Panc1 (cell line): ENCODE measurements at places on chromosomes 7 and 10. TPM values are rescaled to one million over a fixed set of nuclear protein-coding genes. Genes with fewer than 3 reads are reported as not detected.

The DNAJC30 gene
- total RNA-seq, result 11.1 TPM

The BTBD16 gene
- 0.82 TPM for total RNA-seq

The CHAT gene
- total RNA-seq, result not detected

The MYL10 gene
- not detected for total RNA-seq

The TFPI2 gene
- 2.9 TPM for total RNA-seq

- DNase-seq, result no peak
Measured at GRCh38 chr7:46652317-46652716, 731.2 kb upstream of the IGFBP3 start.

- peak; percentile 98 for DNase-seq
Measured at GRCh38 chr7:116354546-116355423, 144.4 kb downstream of the TES start.

GRCh38 chr10:127013691-127014473, 108.7 kb downstream of the DOCK1 start:
- DNase-seq, result no peak

GRCh38 chr7:156832195-156832877, 60.6 kb downstream of the LMBR1 start:
- no peak for DNase-seq

- DNase-seq, result no peak
Measured at GRCh38 chr7:154304740-154305700, 252.8 kb downstream of the DPP6 start.

DNA sequence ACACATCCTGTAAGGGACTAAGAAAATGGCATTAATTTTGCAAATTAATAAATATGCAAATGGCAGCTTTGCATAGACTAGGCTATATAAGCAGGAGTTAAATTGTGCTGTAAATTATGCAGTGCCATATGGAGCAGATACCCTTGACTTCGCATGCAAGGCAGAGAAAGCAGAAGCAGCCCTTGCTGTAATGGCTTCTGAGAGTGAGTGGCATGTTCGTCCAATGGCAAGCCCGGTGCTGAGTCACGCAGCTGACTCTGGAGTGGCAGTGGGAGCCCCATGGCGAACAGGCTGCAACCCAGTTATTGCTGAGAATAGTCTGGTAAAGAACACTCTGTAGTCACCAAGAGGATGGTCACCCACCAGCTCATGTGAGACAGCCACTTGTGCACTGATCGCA, 1186.5 kb downstream of the TYW1 start:
- no peak for DNase-seq

DNA sequence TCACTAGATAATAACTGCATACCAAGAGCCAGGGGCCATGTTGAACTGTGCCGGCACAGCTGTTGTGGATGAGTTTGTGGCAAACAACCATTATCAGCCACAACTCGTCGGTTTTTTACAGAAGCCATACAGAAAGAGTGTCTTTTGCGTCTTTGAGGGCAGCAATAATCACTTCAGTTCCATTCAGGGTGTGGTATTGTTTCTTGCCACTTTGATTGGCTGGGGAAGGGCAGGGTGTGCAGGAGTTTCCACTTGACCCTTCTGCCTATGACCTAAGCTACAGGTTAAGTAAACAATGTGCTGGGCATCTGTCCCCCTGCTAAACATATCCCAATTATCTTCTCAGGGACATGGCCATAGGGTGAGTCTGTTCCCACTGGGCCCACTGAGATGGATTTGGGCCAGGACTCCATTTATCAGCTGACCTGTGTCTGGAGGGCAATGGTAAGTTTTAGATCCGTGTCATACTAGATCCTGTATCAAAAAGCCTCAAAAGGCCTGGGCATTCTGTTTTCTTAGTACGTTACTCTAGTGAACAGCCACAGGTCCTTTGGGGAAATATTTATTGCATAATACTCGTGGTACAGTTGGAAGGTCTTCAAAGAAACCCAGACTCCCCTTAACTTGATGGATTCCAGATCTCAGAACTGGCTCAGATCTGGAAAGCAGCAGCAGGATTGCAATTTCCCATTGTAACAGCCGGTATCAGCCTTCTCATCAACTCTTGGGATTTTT, 15.9 kb downstream of the ZNF3 start:
- no peak for DNase-seq

GRCh38 chr10:93223336-93223735, 149.6 kb downstream of the CYP26A1 start:
- no peak for DNase-seq

DNA sequence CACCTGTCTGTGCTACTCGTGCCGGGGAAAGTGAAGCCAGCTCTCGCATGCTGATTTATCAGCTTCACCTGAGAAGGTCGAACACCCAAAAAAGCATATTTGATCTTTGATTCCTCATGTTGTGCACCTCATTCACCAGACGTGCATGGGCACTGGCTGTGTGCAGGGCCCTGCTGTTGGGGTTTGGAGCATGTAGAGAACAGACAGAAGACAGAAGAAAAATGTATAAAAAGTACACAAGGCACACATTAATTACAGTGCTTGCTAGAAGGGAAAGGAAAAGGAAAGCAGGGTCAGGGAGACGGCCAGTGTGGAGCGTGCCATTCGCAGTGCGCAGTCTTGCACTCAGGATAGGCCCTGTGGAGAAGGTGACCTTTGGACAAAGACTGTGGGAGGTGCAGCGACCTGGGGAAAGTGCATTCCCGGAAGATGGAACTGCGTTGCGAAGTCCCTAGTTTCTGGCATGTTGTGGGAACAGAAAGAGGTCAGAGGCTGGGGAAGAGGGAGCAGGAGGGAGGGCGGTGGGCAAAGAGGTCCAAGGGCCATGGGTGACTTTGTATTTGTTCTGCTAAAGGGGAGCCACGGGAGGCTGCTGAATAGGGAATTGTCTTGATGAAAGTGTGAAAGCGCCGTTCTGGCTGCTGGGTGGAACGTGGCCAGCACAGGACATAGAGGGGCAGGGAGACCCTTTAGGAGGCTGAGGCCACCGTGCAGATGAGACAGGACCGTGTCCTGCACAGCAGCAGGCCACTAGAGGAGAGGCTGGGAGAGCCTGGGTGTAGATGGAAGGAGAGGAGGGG, 232.8 kb downstream of the GLRX3 start:
- no peak for DNase-seq

- no peak for DNase-seq
Measured at GRCh38 chr10:19505320-19506312, 310.6 kb upstream of the PLXDC2 start.

DNA sequence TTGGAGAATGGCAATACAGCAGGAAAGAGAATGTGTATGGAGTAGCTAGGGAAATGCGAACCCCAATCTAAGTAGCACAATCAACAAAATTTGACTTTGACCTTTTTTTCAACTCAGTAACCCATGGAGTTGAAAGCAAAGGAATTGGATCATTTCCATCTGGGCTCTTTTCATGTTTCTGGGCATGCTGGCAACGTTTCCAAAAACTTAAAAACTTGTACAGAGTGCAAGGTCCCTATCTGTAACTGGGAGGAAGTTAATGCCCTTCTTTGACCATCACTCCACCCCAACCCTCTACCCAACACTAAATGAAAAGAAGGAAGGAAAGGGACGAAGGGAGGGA, 1.3 kb upstream of the HIBADH start:
- no peak for DNase-seq

- DNase-seq, result no peak
Measured at GRCh38 chr7:66183700-66184099, 21.4 kb upstream of the TPST1 start.

DNA sequence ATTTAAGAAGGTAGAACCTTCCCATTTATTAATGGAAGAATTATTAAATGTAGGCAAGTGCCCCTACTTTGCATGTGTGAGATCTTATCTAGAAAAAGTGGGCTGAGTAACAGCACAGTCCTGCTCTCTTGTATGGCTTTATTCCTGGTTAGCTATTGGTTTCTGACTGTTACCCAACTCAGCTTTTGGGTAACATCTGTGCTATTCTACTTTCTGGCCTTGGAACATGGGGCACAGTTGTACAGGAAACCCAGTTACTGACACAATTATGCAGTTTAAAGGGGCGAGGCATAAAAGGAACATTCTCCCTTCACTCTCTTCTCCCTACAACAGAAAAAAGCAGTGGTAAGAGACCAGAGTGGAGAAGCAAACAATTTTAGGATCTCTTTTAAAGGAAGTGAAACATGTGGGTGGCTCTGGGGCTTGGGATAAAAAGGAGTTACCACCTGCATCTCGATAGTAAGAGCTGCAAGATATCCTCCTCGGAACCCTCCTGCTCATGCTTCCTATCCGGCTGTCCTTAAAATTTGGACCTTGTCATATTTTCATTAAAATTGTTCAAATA, 16.0 kb downstream of the NUDT5 start:
- no peak for DNase-seq

DNA sequence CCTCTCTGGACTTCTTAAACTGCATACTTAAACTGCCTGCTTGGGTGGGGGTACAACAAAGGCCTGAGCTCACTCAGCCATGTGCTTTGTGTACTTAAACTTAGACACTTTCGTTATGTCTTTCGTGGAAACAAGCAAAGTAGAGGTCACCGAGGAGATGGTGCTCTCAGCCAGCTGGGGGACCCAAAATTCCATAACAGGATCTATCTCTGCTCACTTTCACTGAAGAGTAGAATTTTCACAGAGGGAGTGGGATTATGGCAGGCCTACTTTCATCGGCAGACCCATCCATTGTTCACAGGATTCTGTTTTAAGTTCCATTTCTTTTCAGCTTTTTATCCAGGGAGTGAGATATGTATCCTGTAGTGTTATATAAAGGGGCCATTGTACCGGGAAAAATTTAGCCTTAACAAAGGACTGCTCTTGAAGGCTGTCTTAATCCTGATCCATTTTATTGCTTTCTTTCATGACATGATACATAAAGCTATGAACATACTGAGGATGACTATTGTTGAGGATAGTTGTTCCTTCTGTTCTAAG, 370.0 kb upstream of the GHITM start:
- no peak for DNase-seq

DNA sequence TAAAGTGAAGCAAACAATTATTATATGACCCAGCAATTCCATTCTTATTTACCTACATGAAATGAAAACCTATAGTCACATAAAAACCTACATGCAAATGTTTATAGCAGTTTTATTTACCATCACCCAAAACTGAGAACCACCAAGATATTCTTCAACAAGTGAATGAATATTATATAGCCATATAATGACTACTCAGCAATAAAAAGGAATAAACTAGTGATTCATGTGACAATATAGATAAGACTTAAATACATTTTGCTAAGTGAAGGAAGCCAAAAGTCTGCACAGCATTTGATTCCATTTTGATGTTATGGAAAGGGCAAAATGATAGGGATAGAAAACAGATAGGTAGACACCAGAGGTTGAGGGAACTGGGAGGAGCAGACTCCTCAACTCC, 31.7 kb downstream of the PODXL start:
- DNase-seq, result no peak

DNA sequence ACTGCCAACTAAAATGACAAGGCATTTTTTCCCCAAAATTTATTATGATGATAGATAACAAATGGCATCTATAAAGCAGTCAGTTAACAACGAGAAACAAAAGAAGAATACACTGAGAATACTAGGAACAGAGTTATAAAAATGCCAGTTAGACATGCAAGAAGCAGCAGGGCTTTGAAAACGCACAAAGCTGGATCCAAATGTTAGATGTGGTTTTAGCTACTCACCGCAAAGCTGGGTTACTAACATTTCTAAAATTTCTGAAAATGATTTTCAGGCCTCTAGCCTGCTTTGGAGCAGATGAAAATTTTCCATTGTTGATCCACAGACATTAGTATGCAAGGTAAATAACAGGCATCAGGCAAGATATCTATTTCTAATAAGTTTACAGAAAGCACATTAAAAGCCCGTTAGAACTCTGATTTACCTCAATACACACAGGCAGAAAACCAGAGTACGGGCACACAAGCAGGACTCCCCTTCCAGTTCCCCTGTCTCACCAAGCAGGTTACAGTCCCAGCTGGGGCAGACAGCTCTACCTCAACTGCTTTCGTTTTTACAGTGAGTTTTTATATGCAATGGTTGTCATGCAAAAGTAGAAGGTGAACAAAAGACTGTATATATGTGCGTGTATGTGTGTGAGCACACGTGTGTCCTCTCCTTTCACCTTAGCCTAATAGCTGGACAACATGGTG, 37.9 kb downstream of the GLI3 start:
- DNase-seq, result no peak

DNA sequence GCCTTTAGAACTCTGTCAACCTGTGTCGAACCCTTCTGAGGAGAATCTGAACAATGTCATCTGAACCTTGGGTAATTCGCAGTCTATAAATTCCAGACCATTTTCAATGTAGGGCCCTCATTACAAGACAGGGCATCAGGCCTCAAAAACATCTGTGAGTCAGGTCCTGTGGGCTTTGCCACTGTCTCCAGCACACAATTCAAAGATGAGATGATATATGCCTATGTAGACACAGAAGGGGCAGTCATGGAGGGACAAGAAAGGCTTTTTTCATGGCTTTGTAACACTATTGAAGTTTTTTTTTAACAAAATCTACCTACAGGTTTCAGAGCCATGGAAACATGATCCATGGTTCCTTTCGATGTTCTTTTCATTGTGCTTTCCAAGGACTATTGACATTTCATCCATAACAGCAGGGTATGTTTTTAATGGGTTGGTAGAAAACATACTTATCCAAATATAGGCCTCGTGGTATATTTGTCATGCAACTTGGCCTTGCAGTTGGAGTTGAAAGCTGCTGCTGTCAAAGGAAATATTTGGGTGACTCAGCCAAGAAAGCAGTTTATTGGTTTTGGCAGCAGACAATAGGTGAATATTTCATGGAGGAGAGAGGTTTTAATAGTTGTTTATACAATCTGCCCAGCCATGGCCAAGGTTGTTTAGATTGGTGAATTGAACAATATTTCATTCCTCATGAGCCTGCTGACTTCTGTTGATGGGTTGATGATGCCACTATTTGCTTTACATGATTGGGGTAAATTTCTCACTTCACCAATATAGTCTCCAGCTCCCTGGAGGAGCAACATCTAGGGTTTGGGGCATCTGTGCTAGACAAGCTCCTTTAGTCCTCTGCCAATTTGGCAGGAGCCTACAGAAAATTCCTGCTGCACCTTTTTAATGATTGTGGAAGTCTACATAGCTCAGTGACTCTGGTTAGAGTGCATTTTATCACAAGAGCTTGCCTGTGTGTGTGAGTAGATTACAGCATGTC, 158.4 kb upstream of the TMEM72 start:
- peak; percentile 51 for DNase-seq

DNA sequence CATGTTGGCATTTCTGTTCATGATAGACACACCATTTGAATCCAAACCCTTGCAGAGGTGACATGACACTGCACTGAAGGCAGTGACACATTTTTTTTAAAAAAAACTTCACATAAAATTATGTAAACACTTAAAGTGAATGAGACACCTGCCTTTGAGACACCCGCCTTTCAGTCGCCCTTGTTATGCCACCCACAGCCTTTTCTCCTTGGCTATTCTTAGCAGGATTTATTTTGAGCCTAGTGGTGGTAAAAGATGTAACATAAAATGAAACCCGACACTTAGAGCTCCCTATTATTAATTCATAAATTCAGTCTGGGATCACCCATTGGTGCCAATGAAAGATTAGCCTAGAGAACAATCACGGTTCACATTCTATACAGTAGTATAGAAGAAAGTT, 161.3 kb downstream of the DYNC1I1 start:
- no peak for DNase-seq

GRCh38 chr10:63348245-63348850, 117.4 kb downstream of the JMJD1C start:
- no peak for DNase-seq
